Subcutaneous preadipocyte (primary cell): ENCODE measurements at places on chromosomes 11 and 22. TPM values are rescaled to one million over a fixed set of nuclear protein-coding genes. Genes with fewer than 3 reads are reported as not detected.

Gene SPDYC
- total RNA-seq: not detected in 2 replicates

Gene RPS3
- 1,259 and 2,700 TPM in 2 replicates for total RNA-seq

Gene ISX
- not detected in 2 replicates for total RNA-seq

Gene RAPSN
- 0.20 TPM in 1 of 2 replicates, not detected in the other for total RNA-seq

Gene CD44
- 430 and 431 TPM in 2 replicates for total RNA-seq

Gene BRSK2
- under 0.01 TPM in 1 of 2 replicates, not detected in the other for total RNA-seq

Gene PDXP
- total RNA-seq: 10.7 and 16.0 TPM in 2 replicates

Gene PRR33
- total RNA-seq: not detected in 2 replicates

Gene OR2AT4
- total RNA-seq: not detected in 2 replicates

Gene SLCO2B1
- total RNA-seq: 0.59 TPM in 1 of 2 replicates, not detected in the other
